ENCODE measurements at places on chromosomes 11 and 22.

DNA sequence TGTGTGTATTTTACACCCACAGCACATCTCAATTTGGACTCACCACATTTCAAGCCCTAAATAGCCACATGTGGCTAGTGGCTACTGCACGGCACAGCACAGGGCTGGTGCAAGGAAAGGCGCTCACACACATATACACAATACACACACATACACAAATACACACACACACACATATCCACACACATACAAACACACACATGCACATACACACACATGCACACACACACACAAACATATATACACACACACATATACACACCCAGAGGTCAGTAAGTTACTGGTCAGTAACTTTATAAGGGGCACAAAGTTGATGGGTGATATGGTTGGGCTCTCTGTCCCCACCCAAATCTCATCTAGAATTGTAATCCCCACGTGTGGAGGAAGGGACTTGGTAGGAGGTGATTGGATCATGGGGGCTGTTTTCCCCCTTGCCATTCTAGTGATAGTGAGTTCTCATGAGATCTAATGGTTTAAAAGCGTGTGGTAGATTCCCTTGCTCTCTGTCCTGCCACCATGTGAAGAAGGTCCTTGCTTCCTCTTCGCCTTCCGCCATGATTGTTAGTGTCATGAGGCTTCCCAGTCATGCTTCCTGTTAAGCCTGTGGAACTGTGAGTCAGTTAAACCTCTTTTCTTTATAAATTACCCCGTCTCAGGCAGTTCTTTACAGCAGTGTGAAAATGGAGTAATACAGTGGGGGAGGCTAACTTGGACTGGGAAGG is 37.6 kb upstream of the DKK3 start:
- DNase-seq, result no peak

- DNase-seq, result no peak
Observed at GRCh38 chr11:109734566-109734965, 312.6 kb downstream of the C11orf87 start.

GRCh38 chr11:65781152-65781961 is 581 bp upstream of the AP5B1 start:
- no peak for DNase-seq

DNA sequence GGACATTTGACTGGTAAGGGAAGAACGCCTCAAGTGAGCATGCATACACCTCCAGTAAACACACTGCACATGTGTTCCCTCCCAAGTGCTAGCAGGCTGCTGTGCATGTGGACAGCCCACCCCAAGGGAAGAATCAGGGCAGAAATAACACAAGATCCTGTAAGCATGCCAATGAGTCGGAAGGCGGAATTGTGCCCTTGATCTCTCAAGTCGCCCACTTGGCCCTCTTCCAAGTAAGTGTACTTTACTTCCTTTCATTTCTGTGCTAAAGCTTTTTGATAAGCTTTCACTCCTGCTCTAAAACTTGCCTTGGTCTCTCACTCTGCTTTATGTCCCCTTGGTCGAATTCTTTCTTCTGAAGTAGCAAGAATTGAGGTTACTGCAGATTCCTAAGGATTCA is 139.6 kb downstream of the TRPC6 start:
- DNase-seq, result no peak

- DNase-seq, result no peak
Observed at GRCh38 chr11:10632483-10632882, 61.1 kb downstream of the IRAG1 start.

- DNase-seq, result no peak
Observed at GRCh38 chr11:133524488-133524887, 7.8 kb downstream of the OPCML start.

- peak; percentile 42 for DNase-seq
Observed at GRCh38 chr22:32476281-32477195, 1.9 kb downstream of the FBXO7 start.

DNA sequence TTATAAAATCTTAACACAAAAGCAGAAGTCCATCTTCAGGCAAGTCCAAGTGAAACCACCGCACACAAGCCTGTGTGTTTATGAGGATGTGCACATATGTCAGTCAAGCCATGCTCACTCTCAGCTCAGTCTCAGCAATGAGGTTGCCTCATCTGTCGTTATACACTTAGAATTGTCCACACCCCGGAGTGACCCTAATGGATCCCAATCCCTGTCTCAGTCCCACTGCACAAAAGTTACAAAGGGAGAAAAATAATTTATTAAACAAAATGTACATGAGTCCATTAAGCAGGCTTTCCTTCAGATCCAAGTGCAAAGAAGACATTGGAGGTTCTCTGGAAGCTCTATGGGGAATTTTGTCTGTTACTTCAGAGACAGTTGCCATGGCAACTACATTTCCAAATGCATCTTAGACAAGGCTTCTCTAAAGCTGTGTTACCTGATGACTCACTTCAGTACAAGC is 24.4 kb downstream of the OR8B12 start:
- DNase-seq, result no peak

- peak; percentile 65 for DNase-seq
Observed at GRCh38 chr11:73393479-73394415, 17.5 kb downstream of the RELT start.

- DNase-seq, result no peak
Observed at GRCh38 chr22:38831166-38831945, 12.5 kb downstream of the NPTXR start.

DNA sequence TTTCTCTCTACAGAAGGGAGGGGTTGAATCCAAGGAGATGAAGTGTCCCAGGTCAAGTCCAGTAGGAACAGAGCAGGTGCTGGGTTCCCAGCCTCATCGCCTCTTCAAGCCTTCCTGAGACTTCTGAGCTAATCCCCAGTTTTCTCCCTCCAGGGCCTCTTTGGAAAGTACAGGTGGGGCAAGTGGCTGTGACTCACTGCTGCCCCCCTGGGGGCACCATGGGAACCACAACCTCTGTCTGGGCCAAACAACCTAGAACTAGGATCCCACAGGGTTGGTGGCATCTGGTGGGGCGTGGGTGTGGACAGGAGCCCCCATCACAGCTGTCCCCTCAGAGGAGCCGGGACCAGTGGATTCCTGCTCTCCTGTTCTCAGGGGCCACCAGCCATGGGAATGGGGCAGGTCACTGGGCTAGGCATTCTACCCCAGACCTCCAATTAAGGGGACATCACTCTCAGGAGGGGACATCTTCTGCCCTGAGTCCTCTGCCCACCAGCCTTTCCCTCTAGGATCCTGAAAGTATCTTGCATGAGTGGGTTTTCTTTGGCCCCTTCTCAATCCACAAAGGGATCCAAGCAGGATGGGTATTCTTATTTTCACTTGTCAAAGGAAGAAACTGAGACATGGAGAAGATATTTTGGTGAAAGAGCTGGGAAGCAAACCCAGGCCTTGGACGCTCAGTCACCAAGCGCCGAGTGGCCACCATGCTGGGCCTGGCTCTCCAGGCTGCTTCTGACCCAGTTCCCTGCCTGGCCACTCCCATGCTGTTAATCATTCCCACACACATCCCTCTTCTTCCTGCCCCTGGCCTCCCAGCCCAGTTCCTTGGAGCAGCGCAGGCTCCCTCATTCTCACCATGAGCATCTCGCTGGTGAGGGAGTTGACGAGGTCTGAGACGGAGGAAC is 23.8 kb downstream of the LRRC10B start:
- DNase-seq, result peak; percentile 61

GRCh38 chr11:23961503-23962338 is 535.1 kb upstream of the LUZP2 start:
- no peak for DNase-seq
